C1 segment of cervical spinal cord (tissue), 14 donors: ENCODE measurements at places on chromosomes 6 and 20.

- no peak for DNase-seq
These were observed 1.9 kb upstream of the SLC35D3 start for GRCh38 chr6:136920216-136920615.

DNA sequence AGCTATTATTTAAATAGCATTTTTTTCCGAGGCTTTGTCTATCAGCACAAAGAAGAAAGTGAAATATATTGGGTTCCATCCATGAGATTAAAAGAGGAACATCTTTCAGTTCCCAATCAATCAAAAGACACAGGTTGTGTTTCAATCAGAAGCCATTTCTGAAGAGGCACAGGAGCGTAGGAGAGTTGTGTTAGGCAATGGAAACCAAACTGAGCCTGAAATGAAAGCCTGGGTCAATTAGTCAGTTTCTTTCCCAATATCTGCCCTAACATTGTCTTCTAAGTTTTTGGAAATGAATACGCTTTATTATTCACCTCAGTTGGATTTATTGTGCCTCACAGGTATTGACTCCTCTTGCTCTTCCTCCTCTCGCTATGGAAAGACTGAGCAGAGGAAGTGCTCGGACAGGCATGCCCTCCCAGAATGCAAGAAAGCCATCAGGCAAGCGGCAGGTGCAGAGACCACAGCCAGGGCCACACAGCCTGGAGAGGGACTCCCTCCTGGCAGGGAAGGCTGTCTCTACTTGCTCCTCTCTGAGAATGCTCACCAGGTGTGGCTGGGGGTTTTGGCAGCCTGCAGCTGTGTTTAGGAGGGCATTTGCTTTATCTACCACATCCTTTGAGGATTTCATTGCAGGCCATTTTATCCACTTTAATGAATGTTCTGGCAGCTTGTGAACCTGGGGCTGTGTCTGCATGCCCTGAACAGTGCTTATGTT, 100.8 kb upstream of the NEDD9 start:
- DNase-seq = no peak

GRCh38 chr6:143674483-143675381, 3.0 kb upstream of the PHACTR2 start:
- no peak for DNase-seq

GRCh38 chr6:138491017-138491416, 8.3 kb downstream of the NHSL1 start:
- no peak for DNase-seq

DNA sequence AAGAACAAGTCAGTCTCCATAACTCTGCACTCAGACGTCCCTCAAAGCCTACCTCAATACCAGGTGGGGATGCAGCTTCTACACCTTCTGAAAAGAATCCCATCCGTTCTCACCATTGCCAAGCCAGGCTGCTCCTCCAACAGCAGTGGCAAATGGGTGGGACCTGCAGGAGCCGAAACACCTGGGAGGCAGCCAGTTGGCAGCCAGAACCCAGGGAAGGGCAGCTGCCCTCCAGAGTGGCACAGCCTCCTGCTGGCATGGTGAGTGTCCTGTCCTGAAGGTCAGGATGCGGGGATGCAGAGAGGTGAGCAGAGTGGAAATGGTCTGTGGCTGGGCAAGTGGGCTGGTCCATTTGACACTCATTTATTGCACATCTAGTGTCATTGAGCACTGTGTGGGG, 210.6 kb upstream of the CDH4 start:
- DNase-seq = no peak

GRCh38 chr6:156279261-156279969, 497.8 kb upstream of the ARID1B start:
- no peak for DNase-seq

- DNase-seq = peak; percentile 80
These were observed 2.1 kb upstream of the DDX27 start for GRCh38 chr20:49216991-49217578.

GRCh38 chr6:134626086-134626485, 308.2 kb upstream of the SGK1 start:
- DNase-seq = no peak

DNA sequence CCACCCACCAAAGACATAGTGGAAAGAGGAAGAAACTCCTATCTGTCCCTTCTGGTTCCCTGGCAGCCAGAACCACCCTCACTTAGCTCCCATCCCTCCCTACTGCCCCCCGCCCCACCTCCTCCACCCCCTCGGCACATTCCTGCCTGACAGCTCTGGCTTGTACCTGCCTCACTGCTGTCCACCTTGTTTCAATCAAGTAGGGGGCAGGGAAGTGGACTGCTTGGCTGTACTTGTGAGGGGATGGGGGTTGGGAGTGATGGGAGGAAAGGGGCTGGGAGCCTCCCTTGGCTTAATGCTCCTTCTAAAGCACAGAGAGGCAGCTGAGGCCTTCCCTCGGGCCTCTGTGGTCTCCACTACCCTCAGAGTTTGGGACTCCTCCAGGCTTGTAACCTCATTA, 22.1 kb upstream of the ZNF76 start:
- DNase-seq = no peak

GRCh38 chr6:45677381-45678284, 299.9 kb upstream of the SUPT3H start:
- peak; percentile 41 for DNase-seq

DNA sequence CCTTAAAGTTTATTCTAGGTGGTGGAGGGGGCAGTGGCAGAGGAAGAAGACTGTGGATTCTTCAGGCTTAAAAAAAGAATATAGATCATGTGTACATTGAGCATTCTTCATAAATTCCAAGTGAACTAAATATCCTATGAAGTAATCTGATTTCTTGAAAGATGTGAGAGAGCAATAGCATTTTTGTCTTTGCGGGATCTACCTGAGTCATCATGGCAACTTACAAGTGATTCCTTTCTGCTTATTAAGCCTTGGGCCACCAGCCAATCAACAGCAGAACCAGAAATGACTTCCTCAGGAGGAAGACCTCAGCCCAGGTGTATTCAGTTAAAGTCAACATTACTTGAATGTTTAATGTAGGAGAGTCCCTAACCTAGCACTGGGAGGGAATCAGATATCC, 756.9 kb downstream of the TFAP2A start:
- DNase-seq = no peak

- DNase-seq = no peak
These were observed 54.7 kb downstream of the TRAF3IP2 start for GRCh38 chr6:111550953-111551352.

DNA sequence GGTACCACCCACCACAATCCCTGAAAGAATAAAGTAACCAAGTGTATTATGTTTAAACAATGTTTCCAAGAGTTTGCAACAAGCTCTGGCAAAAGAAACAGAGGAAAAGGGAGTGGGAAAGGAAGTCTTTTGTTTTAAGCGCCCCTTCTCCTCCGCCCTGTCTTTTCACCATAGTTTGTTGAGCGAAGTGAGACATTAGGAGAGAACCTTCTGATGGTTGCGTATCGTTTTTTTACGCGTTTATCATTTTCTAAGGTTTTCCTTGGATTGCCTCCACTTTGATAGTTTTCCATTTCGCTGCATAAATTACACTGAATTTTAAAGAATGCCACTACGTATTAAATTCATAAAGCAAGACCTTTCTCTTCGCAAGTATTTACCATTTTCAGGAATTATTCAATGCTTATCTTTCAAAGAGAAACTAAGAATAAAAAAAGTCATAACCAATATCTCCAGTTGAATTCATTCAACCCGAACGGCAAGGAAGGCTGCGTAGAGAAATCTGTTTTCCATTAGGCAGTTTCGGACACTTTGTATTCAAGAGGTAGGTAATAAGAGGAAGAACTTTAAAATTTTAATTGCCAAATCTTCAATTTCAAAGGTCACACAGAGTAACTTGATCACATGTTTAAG, 920 bp upstream of the EPHA7 start:
- DNase-seq = no peak

DNA sequence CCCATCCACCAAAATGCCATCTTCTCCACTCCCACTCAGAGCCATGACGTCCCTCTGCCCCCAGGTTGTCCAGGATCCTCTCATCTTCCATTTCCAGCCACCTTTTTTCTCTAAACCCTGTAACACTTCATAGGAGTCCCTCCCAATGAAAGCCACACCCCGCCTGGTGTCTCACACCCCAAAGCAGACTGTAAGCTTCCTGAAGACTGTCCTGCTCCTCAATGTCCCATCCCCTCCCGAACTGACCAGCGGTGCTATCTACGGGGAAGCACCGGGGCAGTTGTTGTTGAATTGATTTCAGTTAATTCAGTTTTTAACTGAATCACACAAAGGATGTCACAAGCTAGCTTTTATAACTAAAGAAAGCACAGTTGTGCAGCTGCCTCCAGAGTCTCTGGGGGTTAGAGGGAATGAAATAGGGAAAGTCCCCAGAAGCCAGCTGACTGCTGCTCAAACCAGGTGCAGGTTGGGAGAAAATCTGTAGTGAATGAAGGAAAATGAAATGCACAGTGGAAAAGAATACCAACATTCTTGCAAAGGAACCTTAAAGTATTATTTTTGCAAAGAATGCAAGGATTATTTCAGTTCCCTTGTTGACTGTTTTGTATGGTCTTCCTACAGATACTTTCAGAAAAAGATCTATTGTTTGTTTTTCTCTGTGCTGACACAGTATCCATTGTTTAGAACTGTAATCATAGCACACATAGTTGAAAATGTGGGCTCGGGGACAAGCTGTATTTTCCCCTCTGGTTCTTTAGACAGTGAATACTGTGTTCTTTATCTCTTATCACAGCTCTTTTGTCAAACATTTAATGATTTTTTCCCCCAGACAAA, 222.6 kb upstream of the QKI start:
- DNase-seq = no peak
